ENCODE measurements at places on chromosomes 13 and 19.

DNA sequence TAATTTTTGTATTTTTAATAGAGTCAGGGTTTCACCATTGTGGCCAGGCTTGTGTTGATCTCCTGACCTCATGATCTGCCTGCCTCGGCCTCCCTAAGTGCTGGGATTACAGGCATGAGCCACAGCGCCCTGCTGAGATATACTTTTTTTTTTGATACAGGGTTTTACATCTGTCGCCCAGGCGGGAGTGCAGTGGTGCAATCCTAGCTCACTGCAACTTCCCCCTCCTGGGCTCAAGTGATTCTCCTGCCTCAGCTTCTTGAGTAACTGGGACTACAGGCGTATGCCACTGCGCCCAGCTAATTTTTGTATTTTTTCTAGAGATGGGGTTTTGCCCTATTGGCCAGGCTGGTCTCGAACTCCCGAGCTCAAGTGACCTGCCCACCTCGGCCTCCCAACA lies 2.0 kb downstream of the COLGALT1 start:
- no peak for DNase-seq

- no peak for DNase-seq
These were observed 34.2 kb downstream of the TDRD3 start for GRCh38 chr13:60431108-60431700.

GRCh38 chr13:27182844-27183497 lies 11.4 kb upstream of the USP12 start:
- no peak for DNase-seq

DNA sequence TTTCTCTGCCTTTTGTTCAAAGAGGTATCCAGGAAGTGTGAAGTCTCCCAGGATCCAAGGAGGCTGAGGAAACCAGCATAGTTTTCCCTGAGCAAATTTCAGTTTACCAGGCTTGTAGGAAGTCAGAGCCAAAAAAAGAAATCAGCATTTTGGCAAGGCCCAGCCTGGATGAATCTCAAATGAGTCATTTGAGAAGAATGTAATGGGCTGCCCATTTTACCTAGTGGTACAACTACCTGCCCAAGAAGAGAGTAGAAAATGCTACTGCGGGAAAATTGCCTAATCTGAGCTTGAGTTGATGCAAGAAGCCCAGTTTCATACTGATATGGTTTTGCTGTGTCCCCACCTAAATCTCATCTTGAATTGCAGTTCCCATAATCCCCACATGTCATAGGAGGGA lies 284.1 kb upstream of the ZNF507 start:
- DNase-seq = no peak

DNA sequence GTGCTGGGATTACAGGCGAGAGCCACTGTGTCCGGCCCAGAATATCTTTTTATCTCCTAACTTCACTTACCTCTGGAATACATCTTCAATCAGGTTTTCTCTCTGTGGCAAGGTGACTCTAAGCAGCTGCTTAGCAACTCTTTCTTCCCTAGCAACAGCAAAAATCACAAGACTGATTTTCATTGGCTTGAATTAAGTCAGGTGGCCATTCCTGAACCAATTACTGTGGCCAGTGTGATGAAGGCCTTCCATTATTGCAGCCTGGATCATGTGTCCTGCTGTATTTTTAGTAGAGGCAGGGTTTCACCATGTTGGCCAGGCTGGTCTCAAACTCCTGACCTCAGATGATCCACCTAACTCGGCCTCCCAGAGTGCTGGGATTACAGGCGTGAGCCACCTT lies 9.0 kb upstream of the LTBP4 start:
- no peak for DNase-seq

DNA sequence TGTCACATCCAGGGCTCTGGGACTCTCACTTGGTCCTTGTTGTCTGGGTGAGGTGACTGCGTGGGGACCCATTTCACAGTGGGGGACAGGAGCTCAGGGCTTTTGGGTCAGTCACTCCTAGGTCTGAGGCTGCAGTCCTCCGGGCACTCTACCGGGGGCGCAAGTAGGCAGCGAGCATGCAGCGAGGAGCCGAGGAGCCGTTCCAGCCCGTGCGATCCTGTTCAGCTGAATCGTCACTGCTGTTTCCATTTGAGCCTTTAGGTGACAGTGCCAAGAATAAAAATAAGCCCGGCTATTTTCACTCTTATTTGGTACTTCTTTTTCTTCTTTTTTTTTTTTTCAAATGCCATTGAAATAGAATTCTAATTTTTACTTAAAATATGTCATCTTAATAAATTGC lies 126.5 kb downstream of the ZNF536 start:
- no peak for DNase-seq

- DNase-seq = no peak
These were observed 41.2 kb upstream of the ZNF527 start for GRCh38 chr19:37329686-37330085.

DNA sequence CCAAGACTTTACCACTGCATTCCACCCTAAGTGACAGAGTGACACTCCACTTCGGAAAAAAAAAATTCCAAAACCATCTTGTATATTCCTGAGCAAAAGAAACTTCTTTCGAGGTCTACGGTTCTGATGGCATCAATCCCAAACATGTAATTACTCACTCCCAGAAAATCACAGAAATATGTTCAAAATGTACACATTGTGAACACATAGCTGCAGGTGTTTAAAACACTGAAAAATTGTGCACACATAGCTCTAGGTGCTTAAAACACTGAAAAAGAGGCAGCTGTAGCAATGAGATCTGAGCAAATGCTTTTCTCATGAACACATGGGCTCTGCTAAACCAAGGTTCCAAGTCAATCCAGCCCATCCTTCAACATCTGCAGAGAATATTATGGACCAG lies 14.0 kb upstream of the ZNF468 start:
- DNase-seq = no peak

DNA sequence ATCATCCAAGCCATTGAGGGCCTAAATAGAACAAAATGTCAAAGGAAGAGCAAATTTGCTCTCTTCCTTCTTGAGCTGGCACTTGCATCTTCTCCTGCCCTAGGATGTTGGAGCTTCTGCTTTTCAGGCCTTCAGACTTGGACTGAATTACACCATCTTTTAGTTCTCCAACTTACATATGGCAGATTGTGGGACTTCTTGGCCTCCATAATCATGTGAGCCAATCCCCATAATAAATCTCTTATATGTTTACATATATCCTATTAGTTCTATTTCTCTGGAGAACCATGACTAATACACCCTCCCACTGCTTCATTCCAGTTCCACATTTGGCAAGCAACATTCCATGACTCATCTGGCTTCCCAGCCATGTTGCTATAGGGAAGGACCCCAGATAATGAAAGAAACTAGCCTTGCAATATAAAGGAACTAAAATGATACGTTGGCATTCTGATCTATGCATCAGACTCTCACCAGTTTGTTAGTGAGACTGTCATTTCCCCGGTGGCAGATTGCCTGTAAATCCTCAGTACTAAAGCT lies 11.0 kb upstream of the ACOD1 start:
- no peak for DNase-seq

- DNase-seq = no peak
These were observed 373.9 kb upstream of the TSHZ3 start for GRCh38 chr19:31723101-31723500.

GRCh38 chr19:47786566-47786965 lies 8.1 kb downstream of the SELENOW start:
- no peak for DNase-seq

- DNase-seq = no peak
These were observed 63.5 kb downstream of the C13orf42 start for GRCh38 chr13:51047434-51048165.

- DNase-seq = no peak
These were observed 548.2 kb upstream of the SLITRK1 start for GRCh38 chr13:84430446-84430845.

- DNase-seq = no peak
These were observed 24.4 kb downstream of the ZNF175 start for GRCh38 chr19:51595190-51596175.

DNA sequence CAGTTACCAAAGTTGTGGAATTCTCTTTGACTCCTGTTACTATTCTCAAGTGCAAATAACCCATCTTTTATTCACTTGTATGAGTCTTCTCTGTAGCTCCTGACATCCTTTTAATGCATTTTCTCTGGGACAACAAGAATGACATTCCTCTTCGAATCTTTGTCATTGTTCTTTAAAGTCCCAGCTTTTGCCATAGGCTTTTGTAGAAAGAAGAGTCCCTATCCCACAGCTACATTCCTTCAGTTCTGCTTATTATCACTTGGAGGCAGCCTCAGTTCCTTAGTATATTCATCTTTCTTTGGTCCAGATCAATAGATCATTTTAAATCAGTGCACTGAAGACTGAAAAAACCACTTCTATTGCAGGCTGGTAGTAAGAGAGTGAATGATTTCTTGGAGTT lies 560.2 kb downstream of the DACH1 start:
- DNase-seq = no peak

DNA sequence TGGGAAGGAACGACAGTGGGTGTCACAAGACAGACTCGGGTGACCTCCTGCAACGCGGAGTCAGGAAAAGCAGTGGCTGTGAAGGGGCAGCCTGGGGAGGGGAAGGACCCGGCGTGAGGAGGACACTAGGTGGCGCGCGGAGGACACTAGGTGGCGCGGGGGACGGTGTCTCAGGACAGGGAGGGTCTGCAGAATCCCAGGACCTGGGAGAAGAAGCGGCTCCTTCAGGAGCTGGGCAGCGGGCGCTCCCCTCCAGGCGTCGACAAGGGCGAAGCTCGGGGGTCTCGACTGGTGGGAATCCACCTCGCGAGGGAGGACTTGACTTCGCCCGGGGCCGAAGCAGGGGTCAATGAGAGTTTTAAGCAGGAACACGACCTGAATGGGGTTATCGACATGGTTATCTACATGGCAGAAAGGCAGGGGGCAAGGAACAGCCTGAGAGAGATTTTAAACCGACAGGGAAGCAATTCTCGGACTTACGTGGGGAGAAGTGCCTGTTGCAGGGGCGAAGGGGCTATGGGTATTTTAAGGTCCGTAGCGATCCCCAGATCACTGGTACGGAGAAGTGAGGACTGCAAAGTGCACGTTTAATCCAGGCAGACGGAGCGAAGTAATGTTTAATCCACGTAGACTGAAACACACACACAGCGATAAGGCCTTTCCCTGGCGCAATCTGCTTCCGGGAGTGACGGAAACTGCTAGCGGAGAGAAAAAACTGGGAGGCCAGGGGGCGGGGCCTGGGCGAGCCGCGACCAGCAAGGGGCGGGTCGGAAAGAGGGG lies at the start of gene ZNF616:
Gene ZNF616 (minus strand): TSS at position 687 of the 780 bp plus-strand sequence. CDS start 9,426 bp downstream, outside the sequence.
- peak; percentile 96 for DNase-seq

DNA sequence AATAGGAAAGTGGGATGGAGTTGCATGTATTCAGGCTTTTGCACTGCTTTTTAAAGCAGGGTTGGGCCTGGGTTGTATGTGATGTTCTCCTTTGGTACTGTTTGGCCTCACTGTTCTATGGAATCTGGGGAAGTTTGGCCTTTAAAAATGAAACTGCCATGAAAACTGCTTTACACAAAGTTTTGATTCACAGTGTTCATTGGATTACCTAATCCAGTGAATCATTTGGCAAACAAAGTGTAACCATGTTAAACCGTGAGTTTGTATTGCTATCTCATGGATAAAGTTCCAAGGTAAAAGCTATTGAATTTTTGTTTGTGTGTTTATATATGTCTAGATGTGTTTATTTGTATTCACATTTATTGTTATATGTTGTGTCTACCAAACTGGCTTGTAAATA lies 1658.6 kb downstream of the OLFM4 start:
- no peak for DNase-seq

GRCh38 chr13:40146611-40147117 lies 491.2 kb downstream of the COG6 start:
- no peak for DNase-seq

DNA sequence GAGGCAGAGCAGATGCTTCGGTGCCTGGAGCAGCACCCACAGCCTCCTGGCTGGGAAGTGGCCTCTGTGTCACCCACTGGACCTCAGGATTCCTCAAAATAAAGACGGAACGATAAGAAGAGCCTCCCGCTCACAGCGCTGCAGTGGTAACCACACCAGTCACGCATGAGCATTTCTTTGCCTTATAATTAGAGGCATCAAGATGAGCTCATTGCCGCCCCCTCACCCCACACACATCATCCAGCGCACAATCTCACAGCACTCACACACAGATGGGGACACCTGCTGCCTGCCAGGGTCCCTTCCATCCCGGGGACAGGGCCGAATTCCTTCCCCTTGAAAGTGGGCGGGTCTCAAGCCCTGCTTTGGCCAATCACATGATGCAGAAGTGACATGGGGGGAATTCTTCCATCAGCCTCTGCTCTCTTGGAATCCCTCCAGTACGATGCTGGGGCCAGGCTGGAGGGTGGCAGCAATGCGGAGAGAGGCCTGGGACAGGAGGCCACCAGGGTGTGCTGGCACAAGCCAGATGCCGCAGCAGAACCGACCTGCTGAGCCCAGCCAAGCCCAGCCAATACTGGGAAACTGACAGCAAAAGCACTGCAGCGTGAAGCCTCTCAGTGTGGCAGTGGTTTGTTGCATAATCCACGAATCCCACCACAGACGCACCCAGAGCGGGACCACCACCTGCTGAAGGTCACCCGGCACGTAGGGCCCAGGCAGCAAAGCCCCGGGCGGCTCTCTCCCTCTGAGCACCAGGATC lies 16.0 kb downstream of the PIP5K1C start:
- DNase-seq = no peak

GRCh38 chr19:4374498-4375163 lies 25.7 kb downstream of the SH3GL1 start:
- DNase-seq = no peak

DNA sequence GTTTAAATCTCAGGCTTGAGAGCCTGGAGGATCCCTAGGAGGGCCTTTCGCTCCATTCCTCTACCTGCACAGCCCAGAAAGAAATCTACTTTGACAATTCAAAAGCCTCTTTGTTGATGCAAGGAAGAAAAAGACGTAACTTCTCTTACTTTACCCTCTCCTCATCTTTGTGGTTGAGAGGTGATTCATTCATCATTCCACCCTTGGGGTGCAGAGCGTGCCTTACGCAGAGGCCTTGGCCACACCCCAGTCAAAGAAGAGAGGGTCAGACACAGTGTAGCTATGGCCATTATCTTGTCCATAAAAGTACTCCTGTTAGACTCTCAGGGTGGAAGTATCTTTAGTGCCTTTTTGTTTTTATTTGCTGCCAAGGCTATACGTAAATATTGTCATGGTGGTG lies 184.0 kb downstream of the IRS2 start:
- no peak for DNase-seq

DNA sequence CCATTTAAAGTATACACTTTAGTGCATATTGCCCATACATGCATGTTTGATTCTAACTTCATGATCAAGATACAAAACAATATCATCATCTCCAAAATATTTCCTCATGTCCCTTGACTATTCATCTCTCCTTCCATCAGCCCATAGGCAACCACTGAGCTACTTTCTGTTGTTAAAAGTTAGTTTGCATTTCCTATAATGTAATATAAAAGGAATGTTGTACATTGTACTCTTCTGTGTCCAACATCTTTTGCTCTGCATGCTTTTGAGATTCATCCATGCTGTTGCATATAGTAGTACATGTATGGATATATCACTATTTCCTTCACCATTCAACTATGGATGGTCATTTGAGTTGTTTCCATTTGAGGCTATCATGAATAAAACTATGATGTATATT lies 74.7 kb downstream of the ITGBL1 start:
- DNase-seq = no peak

GRCh38 chr19:55362990-55363716 lies at the start of gene GARIN5B:
GARIN5B (minus strand) TSS chr19:55363260; CDS start chr19:55363066, 194 bp downstream.
- no peak for DNase-seq

Measured in stimulated activated CD8-positive, alpha-beta memory T cell treated with anti-CD3 and anti-CD28 coated beads, Interleukin-7, amount 100 ng/mL, for 24 hours (primary cell).